Esophagus muscularis mucosa (tissue), 4 donors: ENCODE measurements at places on chromosomes 4 and X. TPM values are rescaled to one million over a fixed set of nuclear protein-coding genes. Genes with fewer than 3 reads are reported as not detected.

GRCh38 chrX:133741303-133741702 is 244.1 kb downstream of the GPC3 start:
- H3K36me3 ChIP-seq = no peaks in the 10 kb centered on the region
- DNase-seq = no peak
- H3K4me3 ChIP-seq = no peak overlapping the region
- no peaks in the 10 kb centered on the region for H3K27me3 ChIP-seq
- no peak overlapping the region for H3K27ac ChIP-seq
- H3K4me1 ChIP-seq = no peaks in the 10 kb centered on the region

GRCh38 chr4:1866189-1866661 is 5.0 kb upstream of the NSD2 start:
- no peak for DNase-seq
- H3K27me3 ChIP-seq = peaks cover 56% of the 10 kb centered on the region
- H3K4me1 ChIP-seq = peaks cover 18% of the 10 kb centered on the region
- no peaks in the 10 kb centered on the region for H3K36me3 ChIP-seq
- H3K4me3 ChIP-seq = no peak overlapping the region

DNA sequence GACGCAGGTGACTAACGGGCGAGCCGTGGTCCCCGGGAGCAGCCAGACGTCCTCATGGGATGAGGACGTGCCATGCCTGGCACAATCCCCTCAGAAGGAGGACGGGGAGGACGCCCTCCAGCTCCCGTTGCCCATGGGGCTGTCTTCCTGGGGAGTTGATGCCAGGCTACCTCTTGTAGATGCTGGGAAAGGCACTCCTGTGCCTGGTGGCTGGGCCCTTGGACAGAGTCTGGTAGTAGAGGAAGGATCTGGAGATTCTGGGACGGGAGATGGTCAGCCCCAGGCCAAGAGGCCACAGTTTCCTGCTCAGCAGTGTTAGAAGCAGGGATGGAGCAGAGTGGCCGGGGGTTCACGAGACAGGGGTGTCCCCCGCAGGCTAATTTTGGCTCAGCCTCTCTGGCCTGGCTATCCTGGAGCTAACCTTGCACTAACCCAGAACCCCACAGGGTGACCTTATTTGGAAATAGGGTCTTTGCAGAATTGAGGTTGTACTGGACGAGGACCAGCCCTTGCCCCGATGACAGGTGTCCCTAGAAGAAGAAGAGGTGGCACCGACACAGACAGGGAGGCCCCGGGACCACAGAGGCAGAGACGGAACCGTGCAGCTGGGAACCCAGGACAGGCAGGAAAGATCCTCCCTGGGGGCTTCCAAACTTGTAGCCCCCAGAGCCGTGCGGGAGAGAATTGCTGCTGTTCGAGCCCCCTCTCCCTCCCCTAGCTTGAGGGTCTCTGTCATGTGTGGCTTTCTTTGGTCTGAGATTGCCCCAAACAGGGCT is 50.1 kb upstream of the ADRA2C start:
- no peak for DNase-seq
- H3K4me1 ChIP-seq = no peaks in the 10 kb centered on the region
- H3K36me3 ChIP-seq = no peaks in the 10 kb centered on the region
- no peak overlapping the region for H3K27ac ChIP-seq
- no peak overlapping the region for H3K4me3 ChIP-seq
- no peaks in the 10 kb centered on the region for H3K27me3 ChIP-seq

- H3K27me3 ChIP-seq = no peaks in the 10 kb centered on the region
- H3K4me1 ChIP-seq = peaks cover 36% of the 10 kb centered on the region
- no peak for DNase-seq
Measured at GRCh38 chrX:153973127-153974002, 811 bp downstream of the TMEM187 start.

The ARHGAP6 gene
- total RNA-seq = 33.7 TPM

The CSTF2 gene
- total RNA-seq = 8.7 TPM

- H3K27me3 ChIP-seq = no peaks in the 10 kb centered on the region
- H3K36me3 ChIP-seq = no peaks in the 10 kb centered on the region
- peak overlapping the region; percentile 60 for H3K27ac ChIP-seq
- H3K4me3 ChIP-seq = peak overlapping the region; percentile 40
- DNase-seq = peak; percentile 84
Measured at GRCh38 chr4:151227731-151228130, 49.2 kb upstream of the PRSS48 start.

- H3K4me3 ChIP-seq = no peak overlapping the region
- DNase-seq = no peak
- H3K4me1 ChIP-seq = peaks cover 14% of the 10 kb centered on the region
Measured at GRCh38 chrX:2316534-2316933, 184.2 kb downstream of the DHRSX start.

The CYSLTR1 gene
- 19.6 TPM for total RNA-seq

GRCh38 chrX:13007519-13008188 is 32.7 kb downstream of the TMSB4X start:
- peaks cover 32% of the 10 kb centered on the region for H3K4me1 ChIP-seq
- H3K27me3 ChIP-seq = no peaks in the 10 kb centered on the region
- H3K4me3 ChIP-seq = no peak overlapping the region
- H3K27ac ChIP-seq = peak overlapping the region; percentile 46

DNA sequence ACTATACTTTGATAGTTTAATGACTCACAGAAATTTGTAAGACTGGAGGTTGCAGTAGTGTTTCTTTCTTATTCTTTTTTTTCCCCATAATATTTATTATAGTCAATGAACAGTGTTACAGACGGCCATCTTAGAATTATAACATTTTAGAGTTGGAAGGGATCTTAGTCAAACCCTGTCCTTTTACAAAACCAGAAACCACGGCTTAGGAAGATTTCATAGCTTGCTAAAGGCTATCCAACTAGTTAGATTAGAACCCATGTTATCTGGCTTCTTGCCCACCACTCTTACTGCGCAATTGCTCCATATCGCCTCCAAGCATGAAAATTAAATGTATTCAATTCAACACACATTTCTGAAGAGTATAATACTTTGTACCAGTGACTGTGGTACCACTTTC is 1.1 kb downstream of the XIAP start:
- peaks cover 14% of the 10 kb centered on the region for H3K4me1 ChIP-seq
- H3K27ac ChIP-seq = peak overlapping the region; percentile 95
- peak overlapping the region; percentile 81 for H3K4me3 ChIP-seq
- H3K27me3 ChIP-seq = no peaks in the 10 kb centered on the region

The HS6ST2 gene
- total RNA-seq = 0.99 TPM

The IQCM gene
- not detected for total RNA-seq

The DAPP1 gene
- 1.2 TPM for total RNA-seq

The CFAP47 gene
- not detected for total RNA-seq

The BMX gene
- 2.8 TPM for total RNA-seq

DNA sequence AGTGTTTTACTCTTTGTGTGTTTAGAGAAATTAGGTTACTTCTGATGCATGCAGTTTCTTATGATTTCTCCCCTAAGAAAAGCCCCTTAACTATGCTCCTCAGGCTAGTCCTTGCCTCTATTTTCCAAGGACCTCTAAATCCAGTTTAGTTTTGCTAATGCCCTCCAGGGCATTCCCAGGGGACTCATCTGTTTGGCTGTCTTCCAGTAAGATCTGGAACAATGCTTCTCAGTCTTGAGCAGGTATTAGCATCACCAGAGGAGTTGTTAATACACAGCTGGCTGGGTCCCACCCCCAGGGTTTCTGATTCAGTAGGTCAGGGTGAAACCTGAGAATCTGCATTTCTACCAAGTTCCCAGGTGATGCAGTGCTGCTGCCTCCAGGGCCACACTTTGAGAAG is 56.9 kb downstream of the OTC start:
- no peak overlapping the region for H3K27ac ChIP-seq
- H3K4me3 ChIP-seq = no peak overlapping the region
- no peak for DNase-seq

The PTCHD1 gene
- total RNA-seq = 7.1 TPM

DNA sequence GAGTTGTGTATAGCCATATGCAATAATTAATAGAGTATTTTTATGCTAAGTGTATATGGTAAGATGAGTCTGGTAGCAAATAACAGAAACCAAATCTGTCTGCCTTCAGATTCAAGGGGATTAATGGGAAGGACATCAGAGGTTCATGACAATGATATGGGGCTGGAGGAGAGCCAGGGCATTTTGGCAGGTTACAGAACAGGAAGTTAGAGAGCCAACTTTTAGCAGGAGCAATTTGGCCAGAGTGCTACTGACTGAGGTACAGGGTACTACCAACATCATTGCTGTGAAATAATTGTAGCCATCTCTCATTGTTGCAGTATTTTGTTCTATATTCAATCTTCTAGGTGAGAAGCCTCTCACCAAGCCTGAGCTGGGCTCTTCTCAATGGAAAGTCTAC is 210.9 kb upstream of the FAM47A start:
- H3K4me3 ChIP-seq = no peak overlapping the region
- no peak overlapping the region for H3K27ac ChIP-seq
- H3K27me3 ChIP-seq = no peaks in the 10 kb centered on the region

DNA sequence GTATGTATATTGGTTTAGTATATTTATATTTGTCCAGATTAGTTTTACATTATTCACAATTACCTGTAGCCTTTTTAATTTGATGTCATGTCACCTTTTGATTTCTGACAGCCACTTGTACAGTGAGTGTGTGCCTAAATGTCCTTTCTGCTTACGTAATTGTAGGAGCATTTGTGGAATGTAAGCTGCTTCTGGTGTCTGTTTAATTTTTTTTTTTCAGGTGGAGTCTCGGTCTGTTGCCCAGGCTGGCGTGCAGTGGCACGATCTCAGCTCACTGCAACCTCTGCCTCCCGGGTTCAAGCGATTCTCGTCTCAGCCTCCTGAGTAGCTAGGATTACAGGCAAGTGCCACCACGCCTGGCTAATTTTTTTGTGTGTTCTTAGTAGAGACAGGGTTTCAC is 91.2 kb upstream of the XAGE2 start:
- H3K27ac ChIP-seq = no peak overlapping the region
- H3K4me1 ChIP-seq = no peaks in the 10 kb centered on the region
- no peaks in the 10 kb centered on the region for H3K36me3 ChIP-seq
- no peaks in the 10 kb centered on the region for H3K27me3 ChIP-seq
- no peak for DNase-seq
- H3K4me3 ChIP-seq = no peak overlapping the region

The RPS6KA6 gene
- 3.2 TPM for total RNA-seq

GRCh38 chr4:149549911-149550310 is 265.7 kb downstream of the IQCM start:
- no peaks in the 10 kb centered on the region for H3K27me3 ChIP-seq
- no peaks in the 10 kb centered on the region for H3K36me3 ChIP-seq
- no peak for DNase-seq
- H3K27ac ChIP-seq = no peak overlapping the region

The SRD5A3 gene
- 3.0 TPM for total RNA-seq

GRCh38 chrX:100407784-100408712 is 2.0 kb downstream of the PCDH19 start:
- peak overlapping the region; percentile 49 for H3K4me3 ChIP-seq
- H3K36me3 ChIP-seq = no peaks in the 10 kb centered on the region
- H3K27me3 ChIP-seq = peaks cover 27% of the 10 kb centered on the region

- no peaks in the 10 kb centered on the region for H3K4me1 ChIP-seq
- H3K27ac ChIP-seq = no peak overlapping the region
- H3K27me3 ChIP-seq = no peaks in the 10 kb centered on the region
- no peak for DNase-seq
- H3K36me3 ChIP-seq = no peaks in the 10 kb centered on the region
Measured at GRCh38 chr4:71202705-71203104, 136.1 kb upstream of the SLC4A4 start.

GRCh38 chrX:130933358-130933757 is 30.3 kb upstream of the ENOX2 start:
- H3K27ac ChIP-seq = no peak overlapping the region
- no peaks in the 10 kb centered on the region for H3K4me1 ChIP-seq
- H3K4me3 ChIP-seq = no peak overlapping the region
- no peaks in the 10 kb centered on the region for H3K27me3 ChIP-seq
- no peak for DNase-seq

The PPP2R2C gene
- 1.2 TPM for total RNA-seq

GRCh38 chr4:107978716-107979451 is 10.8 kb upstream of the HADH start:
- H3K4me3 ChIP-seq = no peak overlapping the region
- H3K27me3 ChIP-seq = no peaks in the 10 kb centered on the region
- H3K27ac ChIP-seq = no peak overlapping the region
- no peaks in the 10 kb centered on the region for H3K4me1 ChIP-seq

The IGSF1 gene
- total RNA-seq = 4.3 TPM

DNA sequence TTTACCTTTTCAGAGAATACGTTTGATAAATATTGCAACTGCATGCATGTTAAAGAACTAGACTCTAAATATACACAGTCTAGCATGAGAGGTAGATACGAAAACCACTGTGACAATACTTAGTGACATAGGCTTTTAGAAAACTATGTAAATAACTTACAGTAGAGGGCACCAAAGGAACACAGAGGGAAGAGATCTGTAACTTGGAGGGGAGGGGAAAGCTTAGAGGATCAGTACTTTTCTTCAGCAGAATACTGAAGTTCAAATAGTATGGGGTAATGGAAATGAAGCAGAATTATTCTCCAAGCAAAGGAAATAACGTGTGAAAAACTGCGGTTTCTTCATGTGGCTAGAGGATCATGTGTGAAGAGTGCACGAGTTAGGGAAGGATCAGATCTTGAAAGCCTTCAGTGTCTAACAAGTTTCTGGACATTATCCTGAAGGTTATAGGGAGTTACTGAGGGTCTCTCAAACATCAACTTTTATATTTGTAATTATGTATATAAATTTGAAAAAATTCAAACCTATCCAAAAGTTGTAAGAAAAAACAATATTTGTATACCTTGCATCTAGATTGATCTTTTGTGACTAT is 264.3 kb downstream of the NPFFR2 start:
- DNase-seq = no peak
- no peaks in the 10 kb centered on the region for H3K36me3 ChIP-seq
- no peak overlapping the region for H3K4me3 ChIP-seq
- no peaks in the 10 kb centered on the region for H3K4me1 ChIP-seq
- H3K27me3 ChIP-seq = no peaks in the 10 kb centered on the region
- no peak overlapping the region for H3K27ac ChIP-seq

The SLC6A14 gene
- not detected for total RNA-seq

DNA sequence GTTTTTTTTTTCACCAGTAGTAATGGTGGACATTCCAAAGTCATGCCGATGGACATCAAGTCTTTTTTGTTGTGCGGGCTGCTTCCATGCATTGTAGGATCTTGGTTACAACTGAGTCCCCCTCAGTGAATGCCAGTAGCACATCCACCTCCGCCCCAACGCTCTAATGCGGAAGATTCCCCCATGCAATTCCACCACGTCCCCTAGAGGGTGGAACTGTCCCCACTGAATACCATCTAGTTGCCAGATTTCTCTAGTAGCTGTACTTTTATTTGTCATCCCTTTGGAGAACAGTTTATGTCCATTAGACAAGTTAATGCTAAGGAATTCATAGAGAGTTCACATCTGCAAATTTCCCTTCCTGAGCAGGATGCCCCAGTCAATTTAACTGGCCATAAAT is 6.7 kb downstream of the SHISA3 start:
- peaks cover 5% of the 10 kb centered on the region for H3K4me1 ChIP-seq
- H3K4me3 ChIP-seq = no peak overlapping the region
- no peaks in the 10 kb centered on the region for H3K27me3 ChIP-seq
- H3K36me3 ChIP-seq = no peaks in the 10 kb centered on the region
- DNase-seq = no peak
